ENCODE measurements at places on chromosomes 1 and 21. TPM values are rescaled to one million over a fixed set of nuclear protein-coding genes. Genes with fewer than 3 reads are reported as not detected.

GRCh38 chr1:46449223-46450159 lies 40.1 kb upstream of the DMBX1 start:
- DNase-seq, result no peak

DNA sequence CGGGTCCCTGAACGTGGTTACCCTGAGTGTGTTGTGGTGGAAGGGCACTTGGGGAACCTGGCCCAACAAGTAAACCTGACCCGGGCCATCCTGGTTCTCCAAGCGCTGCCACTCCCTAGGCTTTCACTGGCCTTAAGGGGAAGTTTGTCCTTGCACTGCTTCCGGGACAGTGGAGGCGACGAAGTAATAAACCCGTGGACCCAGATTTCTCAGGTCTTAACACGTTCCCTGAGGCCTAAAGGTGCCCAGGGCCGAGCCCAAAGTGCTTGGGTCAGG lies 261 bp upstream of the CCDC24 start:
- no peak for DNase-seq

GRCh38 chr1:204413170-204413535 lies 1.5 kb upstream of the PPP1R15B start:
- DNase-seq, result no peak

- no peak for DNase-seq
Measured at GRCh38 chr1:82441402-82441801, 640.7 kb downstream of the ADGRL2 start.

Gene S100B
- total RNA-seq, result not detected

Gene TTC34
- 0.07 TPM for total RNA-seq

Gene CD84
- total RNA-seq, result not detected
